MCF 10A (cell line): ENCODE measurements at places on chromosomes 1 and 21. TPM values are rescaled to one million over a fixed set of nuclear protein-coding genes. Genes with fewer than 3 reads are reported as not detected.

GRCh38 chr1:173367136-173367535 is 110.0 kb upstream of the PRDX6 start:
- H3K27me3 ChIP-seq = no peaks in the 10 kb centered on the region
- H3K36me3 ChIP-seq = peaks cover 5% of the 10 kb centered on the region
- no peak overlapping the region for H3K27ac ChIP-seq
- no peaks in the 10 kb centered on the region for H3K4me1 ChIP-seq
- H3K4me3 ChIP-seq = no peak overlapping the region

DNA sequence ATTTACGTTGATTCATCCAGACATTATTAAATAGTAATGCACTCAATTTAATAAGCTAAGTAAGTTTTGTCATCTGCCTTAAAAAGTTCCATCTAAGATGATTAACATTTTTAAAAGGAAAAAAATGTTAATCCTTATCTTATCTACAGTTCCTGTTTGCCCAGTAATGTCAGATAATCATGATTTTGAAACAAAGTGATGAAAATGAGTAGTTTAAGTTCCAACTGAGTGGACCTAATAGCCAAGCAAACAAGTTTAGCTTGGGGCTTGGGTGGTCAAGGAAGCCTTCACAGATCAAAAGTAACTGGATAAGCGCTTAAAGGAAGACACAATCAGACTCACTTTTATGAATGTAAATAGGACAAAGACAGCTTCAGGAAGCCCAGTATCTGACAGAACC is 40.5 kb upstream of the JAK1 start:
- H3K4me1 ChIP-seq = peaks cover 11% of the 10 kb centered on the region
- H3K36me3 ChIP-seq = no peaks in the 10 kb centered on the region
- DNase-seq = no peak
- H3K4me3 ChIP-seq = no peak overlapping the region

- H3K36me3 ChIP-seq = no peaks in the 10 kb centered on the region
- no peak for DNase-seq
- no peak overlapping the region for H3K27ac ChIP-seq
These were observed 136.6 kb upstream of the VANGL1 start for GRCh38 chr1:115505148-115505571.

Gene TPTE
- not detected in 2 replicates for total RNA-seq

Gene ASTN1
- total RNA-seq = not detected in 2 replicates

Gene GBP2
- total RNA-seq = 1.7 and 2.2 TPM in 2 replicates

Gene FAAH
- total RNA-seq = 17.3 and 19.3 TPM in 2 replicates

Gene AIRE
- total RNA-seq = not detected in 2 replicates

Gene NPHS2
- not detected in 2 replicates for total RNA-seq
